ENCODE measurements at places on chromosomes 1 and 21.

DNA sequence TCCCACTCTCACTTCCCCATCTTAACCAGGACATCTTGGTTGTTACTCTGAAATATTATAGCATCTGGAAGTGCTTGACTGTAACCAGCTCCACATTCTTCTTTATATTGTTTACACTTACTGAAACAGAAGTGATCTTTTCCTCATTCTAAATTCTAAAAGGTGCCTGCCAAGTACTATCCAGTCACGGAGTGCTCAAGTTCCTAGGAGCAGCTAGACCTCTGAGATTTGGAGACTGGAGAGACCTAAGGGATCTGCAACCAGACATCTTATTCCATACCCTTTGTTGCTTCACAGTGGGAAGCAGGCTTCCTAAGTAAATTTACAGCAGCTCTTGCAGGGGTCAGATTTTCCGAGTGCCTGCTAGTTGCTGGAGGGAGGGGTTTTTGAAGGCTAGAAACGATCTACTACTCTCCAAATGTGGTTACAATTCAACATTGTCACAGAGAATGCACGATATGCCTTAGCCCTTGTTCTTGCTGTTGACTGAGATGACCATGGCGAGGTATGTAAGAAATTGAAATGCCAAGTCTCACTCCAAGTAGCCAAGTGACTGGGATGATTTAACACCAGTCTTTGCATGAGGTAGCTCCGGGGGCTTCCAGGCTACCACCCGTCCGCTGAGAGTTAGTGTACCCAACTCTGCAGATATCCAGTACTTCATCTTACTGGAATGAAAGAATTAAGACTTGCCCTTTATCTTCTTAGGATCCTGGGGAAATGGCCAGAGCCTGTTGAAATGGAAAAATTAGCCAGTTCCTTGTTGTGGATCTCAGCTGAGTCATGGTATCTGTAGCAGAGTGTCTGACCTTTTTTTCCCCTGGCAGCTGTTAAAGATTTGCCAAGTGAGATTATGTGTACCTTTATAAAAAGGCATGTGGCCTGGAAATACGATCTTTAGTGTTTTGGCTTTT is 150.8 kb downstream of the MAST2 start:
- DNase-seq = no peak

DNA sequence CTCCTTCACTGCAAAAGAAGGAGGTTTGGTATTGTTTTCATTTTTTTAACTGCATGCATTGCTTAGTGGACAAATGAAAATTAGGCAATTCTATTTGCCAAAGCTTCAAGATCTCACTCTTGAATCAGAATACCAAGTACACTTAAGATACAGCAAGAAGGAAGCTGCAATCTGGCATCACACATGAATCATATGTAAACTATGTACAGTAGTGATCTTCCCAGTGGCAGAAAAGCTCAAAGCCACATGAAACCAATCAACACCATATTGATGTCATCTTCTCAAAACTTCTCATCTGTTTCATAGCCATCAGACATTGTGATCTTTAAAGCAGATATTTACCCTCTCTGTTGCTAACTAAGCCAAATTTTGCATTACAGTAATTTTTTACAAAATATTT is 550.1 kb downstream of the LTN1 start:
- DNase-seq = no peak

DNA sequence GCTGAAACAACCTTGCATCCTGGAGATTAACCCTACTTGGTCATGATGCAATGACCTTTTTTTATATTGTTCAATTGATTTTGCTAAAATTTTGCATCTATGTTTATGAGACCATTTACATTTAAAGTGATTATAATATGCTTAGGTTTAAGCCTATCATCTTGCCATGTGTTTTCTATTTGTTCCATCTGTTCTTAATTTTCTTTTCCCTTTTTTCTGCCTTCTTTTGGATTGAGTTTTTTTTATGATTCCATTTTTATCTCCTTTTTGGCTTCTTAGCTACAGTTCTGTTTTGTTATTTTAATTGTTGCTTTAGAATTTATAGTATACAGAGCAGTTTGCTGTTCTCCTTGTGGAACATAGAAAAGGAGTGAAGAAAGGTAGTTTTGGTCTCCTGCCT is 385.1 kb upstream of the USP24 start:
- no peak for DNase-seq

- DNase-seq = peak; percentile 93
Measured at GRCh38 chr1:205484985-205485967, 19.2 kb upstream of the CDK18 start.

DNA sequence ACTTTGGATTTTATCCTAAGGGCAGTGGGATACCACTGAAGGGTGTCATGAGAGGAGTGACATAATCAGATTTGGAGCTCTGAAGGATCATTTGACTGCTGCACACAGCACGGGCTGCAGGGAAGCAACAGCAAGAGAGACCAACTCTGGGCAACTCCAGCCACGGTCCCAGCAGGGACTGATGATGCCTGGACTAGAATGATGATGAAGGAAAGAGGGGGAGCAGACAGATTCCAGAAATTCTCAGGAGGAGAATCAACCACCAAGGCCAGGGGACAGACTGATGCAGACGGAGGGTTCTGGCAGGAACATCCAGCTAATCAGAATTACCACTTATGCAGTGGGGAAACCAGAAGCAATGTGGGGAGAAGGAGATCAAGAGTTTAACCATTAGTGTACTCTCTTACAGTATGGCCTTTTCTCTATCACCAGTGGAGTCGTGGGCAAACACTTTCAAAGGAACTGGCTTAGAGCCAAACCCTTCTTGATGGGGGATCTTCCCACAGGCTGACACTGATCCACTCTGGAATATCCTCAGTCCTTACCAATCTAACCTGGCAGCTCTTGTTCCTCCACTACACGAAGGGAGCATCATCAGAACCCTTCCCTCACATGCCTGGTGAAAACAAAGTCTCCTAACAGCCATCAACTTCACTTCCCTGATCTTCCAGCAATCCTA is 3.3 kb downstream of the URB1 start:
- DNase-seq = no peak

- DNase-seq = no peak
Measured at GRCh38 chr1:82073071-82073470, 272.3 kb downstream of the ADGRL2 start.

DNA sequence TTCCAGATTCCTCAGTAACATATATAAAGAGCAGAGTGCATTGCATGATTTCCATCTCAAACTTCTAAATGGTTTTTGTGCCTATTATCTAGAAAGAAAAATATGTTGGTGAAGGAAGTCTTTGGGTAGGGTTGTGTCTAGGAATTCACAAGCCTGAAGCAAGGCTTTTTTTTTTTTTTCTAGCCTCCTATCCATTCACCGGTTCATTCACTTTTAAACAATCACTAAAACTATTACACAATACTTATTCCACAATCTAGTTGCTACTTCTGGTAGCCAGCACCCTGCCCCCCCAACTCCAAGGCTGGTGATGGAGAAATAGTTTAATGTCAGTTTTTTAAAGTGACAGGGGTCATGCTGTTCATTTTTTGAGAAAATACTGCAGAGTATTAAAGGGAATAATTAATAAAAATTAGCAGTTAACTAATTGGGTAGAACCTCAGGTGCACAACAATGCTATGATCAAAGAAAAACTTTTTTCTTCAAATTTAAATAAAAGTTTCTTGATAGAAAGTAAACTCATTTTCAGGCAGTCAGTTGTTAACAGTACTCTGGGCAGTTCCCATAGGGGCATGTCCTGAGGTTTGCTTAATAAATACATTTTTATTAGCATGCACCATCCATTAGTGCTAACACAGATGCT is 10.9 kb downstream of the IRF2BP2 start:
- no peak for DNase-seq

DNA sequence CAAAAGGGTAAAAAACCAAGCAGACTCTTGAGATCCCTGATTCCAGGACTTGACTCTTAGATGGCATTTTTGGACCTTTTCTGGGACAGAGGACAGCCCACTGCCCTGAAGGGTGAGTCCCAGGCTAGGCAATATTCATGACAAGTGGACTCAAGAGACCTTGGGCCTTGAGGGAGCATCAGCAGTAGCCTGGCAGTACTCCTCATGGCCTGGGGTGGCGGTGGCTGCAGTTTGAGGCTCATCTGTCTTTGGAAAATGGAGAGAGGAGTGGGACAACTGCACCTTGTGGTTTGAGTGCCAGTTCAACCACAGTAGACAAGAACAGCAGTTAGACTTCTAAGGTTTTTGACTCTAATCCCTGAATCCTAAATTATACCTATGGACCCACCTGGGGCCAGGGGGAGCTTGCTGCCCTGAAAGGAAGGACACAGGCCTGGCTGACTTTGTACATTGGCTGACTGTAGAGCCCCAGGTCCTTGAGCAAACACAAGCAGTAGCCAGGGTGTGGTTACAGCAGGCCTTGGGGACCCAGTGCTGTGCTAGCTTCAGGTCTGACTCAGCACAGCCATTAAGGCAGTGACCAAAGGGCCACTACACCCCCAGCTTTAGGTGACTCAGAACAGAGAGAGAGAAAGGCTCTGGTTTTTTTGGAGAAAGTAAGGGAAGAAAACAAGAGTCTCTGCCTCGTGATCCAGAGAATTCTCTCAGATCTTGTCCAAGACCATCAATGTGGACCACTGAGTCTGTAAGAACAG is 1023.2 kb downstream of the KCNT2 start:
- DNase-seq = no peak
